ENCODE measurements at places on chromosomes 5 and 9.

DNA sequence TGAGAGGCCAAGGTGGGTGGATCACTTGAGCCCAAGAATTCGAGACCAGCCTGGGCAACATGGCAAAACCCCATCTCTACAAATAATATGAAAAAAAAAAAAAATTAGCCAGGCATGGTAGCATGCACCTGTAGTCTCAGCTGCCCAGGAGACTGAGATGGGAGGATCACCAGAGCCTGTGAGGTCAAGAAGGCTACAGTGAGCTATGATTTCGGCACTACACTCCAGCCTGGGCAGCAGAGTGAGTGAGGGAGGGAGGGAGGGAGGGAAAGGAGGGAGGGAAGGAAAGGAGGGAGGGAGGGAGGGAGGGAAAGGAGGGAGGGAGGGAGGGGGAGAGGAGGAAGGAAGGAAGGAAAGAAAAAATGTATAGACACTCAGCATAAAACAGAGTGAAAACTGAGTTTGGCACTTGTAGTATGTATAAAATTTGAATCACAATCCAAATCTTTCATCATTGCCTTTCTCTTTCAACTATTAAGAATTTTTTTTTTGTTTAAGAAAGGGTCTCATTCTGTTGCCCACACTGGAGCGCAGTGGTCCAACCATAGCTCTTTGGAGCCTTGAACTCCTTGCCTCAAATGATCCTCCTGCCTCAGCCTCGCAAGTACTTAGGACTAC lies 27.8 kb downstream of the SERINC5 start:
- DNase-seq, result no peak
- H3K4me3 ChIP-seq, result no peak overlapping the region
- H3K36me3 ChIP-seq, result no peaks in the 10 kb centered on the region
- H3K27ac ChIP-seq, result no peak overlapping the region

DNA sequence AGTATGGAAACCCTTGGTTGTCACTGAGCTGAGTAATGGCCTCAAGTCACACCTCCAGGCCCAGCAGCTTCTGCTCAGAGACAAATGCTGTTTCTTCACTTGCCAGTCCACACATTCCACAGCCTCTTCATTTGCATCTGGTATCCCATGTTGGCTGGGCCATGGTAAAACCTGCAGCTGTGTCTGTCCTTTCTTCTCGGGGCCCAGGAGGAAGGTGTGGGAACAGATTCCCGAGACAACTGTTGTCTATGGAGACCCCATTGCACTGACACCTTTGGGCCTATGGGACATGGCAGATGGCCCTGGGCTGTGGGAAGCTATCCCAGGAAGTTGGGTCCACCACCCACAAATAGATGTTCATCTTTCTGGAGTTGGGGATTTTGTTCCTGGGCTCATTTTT lies 85.1 kb downstream of the MACROH2A1 start:
- H3K36me3 ChIP-seq, result no peaks in the 10 kb centered on the region
- DNase-seq, result no peak
- peaks cover 9% of the 10 kb centered on the region for H3K4me1 ChIP-seq
- no peak overlapping the region for H3K27ac ChIP-seq
- no peaks in the 10 kb centered on the region for H3K27me3 ChIP-seq
- H3K4me3 ChIP-seq, result no peak overlapping the region

DNA sequence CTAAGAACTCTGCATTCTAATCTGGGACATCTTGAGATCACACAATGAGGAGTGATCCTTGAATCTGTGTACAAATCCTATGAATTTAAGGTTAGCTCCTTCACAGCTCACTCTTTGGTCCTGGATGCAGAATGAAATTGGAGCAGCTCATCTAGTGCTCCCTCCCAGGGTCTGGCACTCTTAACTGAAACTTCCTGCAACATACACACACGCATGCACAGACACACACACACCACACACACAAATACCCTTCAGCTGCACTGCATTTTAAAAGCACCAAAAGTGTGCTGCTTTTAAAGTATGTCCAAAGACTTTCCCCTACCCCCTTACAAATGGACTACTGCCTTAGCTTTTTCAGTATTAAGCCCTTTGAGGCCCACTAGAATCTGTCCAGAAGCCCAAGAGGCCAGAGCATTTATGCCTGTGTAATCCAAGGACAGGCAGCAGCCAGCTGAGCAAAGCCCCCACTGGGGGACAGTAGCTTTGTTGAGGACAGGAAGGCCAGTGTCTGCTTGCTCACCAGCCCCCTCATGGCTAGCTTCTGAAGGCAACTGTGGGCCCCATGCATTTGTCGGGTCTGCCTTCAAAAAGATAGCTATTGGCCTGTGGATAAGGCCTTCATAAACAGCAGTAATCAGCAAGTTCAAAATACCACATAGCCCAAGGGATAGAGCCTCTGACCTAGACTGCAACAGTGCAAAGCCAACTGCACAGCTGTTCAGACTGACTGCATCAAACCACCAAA lies 43.6 kb downstream of the CDO1 start:
- no peak overlapping the region for H3K27ac ChIP-seq
- H3K36me3 ChIP-seq, result no peaks in the 10 kb centered on the region

DNA sequence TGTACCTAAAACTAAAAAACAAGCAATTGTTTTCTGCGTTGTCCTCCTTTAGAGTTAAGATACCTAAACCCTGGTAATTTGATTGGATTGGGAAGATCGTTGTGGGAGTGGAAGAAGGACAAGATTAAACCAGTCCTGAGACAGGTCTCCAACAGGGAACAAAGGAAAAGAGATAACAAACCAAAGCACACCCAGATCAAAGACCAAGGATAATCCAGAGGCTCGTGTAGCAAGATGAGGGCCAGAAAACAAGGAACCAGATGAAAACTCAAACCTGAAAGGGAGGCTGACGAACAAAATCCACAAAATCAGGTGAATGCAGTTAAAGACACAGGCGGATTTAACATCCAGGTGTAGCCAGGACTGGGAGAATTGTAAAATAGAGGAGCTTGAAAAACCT lies 618.1 kb downstream of the SLCO4C1 start:
- H3K4me1 ChIP-seq, result no peaks in the 10 kb centered on the region
- H3K27me3 ChIP-seq, result no peaks in the 10 kb centered on the region
- no peak for DNase-seq
- H3K4me3 ChIP-seq, result no peak overlapping the region
- H3K27ac ChIP-seq, result no peak overlapping the region

DNA sequence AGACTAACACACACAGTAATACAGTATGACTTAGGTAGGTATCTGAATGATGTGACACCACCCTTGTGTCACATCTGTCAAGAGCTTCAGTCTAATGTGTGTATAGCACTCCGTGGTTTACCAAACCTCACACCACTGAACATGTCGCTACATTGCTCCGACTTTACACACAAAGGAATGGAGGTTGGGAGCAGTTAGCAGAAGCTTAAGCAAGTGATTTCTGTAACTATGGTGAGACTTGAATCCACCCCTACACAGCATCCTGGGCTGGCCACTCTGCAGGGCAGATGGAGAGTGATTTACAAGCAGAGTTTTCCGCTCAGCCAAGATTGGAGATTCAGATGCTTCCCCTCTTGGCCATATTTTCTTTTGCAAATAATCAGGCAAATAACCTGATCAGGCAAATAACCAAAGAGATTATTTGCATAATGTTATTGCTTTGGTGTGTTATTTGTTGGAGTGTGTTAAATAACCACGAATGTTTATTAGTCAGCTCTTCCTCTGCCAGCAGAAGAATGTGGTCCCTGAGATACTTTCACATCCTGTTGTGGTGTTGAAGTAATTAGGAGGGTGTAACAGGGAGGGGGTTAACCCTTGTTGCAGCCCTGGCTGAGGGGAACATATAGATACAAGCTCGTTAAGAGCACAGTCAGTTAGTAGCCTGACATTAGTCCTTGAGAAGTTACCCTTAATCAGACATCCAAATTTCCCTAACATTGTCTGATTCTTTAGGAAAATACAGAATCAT lies 92.8 kb downstream of the SNX18 start:
- DNase-seq, result no peak
- no peak overlapping the region for H3K27ac ChIP-seq
- no peak overlapping the region for H3K4me3 ChIP-seq
- no peaks in the 10 kb centered on the region for H3K27me3 ChIP-seq
- H3K4me1 ChIP-seq, result no peaks in the 10 kb centered on the region
- no peaks in the 10 kb centered on the region for H3K36me3 ChIP-seq

DNA sequence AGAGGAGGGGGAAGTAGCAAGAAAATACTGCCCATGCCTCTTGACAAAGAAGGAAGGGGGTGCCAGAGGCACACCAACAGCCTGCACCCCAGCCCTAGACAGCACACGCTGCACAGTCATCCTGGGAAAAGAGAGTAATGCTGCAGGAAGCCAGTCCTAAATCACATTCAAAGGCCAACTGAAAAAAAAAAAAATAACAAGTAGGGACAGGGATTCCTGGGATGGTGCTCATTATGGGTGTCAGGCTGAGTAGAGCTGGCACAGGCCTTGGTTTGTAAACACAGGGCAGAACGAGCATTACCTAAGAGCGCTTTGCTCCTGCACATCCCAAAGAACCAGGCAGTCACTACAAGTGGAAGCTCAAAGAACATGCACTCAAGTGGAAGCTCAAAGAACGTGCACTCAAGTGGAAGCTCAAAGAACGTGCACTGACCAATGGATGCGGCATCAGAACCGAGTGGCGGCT lies 7.8 kb downstream of the RAPGEF1 start:
- no peak overlapping the region for H3K4me3 ChIP-seq
- H3K27me3 ChIP-seq, result no peaks in the 10 kb centered on the region
- peaks cover 82% of the 10 kb centered on the region for H3K4me1 ChIP-seq
- no peaks in the 10 kb centered on the region for H3K36me3 ChIP-seq
- peak; percentile 94 for DNase-seq

- no peaks in the 10 kb centered on the region for H3K4me1 ChIP-seq
- no peak for DNase-seq
- no peak overlapping the region for H3K4me3 ChIP-seq
- no peaks in the 10 kb centered on the region for H3K36me3 ChIP-seq
Observed at GRCh38 chr9:106421772-106422171, 441.2 kb upstream of the ZNF462 start.

DNA sequence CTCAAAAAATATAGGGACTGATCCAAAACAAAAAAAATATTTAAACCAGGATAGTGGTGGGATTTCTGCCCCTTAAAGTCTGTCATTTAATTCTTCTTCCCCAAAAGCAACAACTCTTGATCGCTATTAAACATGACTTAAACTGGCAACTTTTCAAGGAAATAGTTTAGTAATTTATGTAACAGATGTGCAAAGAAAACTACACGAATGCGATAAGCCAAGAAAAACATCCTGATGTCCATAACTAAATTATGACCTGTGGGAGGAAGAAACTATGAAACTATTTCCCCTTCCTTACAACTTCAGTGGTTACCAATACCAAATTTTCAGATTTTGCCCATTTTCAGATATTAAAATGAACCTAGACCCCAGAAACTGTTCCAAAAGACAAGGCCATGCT lies 31.5 kb downstream of the CLINT1 start:
- H3K4me1 ChIP-seq, result no peaks in the 10 kb centered on the region
- peak overlapping the region; percentile 80 for H3K27ac ChIP-seq
- no peak for DNase-seq
- no peaks in the 10 kb centered on the region for H3K27me3 ChIP-seq
- H3K4me3 ChIP-seq, result no peak overlapping the region

- no peaks in the 10 kb centered on the region for H3K27me3 ChIP-seq
- H3K4me1 ChIP-seq, result peaks cover 17% of the 10 kb centered on the region
- H3K27ac ChIP-seq, result no peak overlapping the region
- H3K36me3 ChIP-seq, result peaks cover 10% of the 10 kb centered on the region
- no peak overlapping the region for H3K4me3 ChIP-seq
- DNase-seq, result no peak
Observed at GRCh38 chr9:106931466-106931865, 68.5 kb downstream of the ZNF462 start.

DNA sequence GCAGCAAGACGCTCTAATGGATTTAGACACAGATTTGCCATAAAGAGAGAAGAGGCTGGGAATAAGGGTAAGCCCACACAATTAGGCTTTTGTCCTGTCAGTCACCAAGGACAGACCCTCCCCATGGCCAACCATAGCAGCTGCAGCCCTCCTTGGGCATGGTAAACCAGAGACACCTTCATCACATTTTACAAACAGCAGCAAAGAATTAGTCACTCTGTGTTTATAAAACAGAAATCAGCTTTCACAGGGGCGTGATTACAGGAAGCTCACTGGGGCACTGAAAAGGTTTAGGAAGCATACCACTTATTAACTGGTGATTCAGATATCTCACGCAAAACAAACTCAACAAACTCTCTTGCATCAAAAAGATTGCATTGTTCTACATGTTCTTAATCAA lies 37.3 kb upstream of the ZNF622 start:
- H3K36me3 ChIP-seq, result no peaks in the 10 kb centered on the region
- no peak for DNase-seq
- no peak overlapping the region for H3K4me3 ChIP-seq
- H3K27ac ChIP-seq, result no peak overlapping the region
- no peaks in the 10 kb centered on the region for H3K4me1 ChIP-seq

DNA sequence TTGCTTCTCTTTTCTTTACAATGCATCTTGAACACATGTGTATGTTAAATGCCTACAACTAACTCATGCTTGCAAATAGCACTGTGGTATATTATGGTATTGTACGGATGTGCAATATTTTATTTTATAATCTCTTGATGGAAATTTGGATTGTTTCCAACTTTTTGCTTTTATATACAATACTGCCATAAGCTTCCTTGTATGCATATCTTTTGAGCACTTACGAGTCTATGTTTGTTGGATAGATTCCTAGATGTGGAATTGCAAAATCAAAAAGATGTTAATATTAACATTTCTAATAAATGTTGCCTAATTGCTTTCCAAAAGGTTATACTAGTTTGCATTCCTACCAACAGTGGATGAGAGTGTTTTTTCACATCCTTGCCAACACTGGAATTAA lies 3.4 kb upstream of the GALNT12 start:
- H3K4me3 ChIP-seq, result no peak overlapping the region
- H3K27ac ChIP-seq, result peak overlapping the region; percentile 87
- H3K27me3 ChIP-seq, result no peaks in the 10 kb centered on the region
- H3K36me3 ChIP-seq, result no peaks in the 10 kb centered on the region

DNA sequence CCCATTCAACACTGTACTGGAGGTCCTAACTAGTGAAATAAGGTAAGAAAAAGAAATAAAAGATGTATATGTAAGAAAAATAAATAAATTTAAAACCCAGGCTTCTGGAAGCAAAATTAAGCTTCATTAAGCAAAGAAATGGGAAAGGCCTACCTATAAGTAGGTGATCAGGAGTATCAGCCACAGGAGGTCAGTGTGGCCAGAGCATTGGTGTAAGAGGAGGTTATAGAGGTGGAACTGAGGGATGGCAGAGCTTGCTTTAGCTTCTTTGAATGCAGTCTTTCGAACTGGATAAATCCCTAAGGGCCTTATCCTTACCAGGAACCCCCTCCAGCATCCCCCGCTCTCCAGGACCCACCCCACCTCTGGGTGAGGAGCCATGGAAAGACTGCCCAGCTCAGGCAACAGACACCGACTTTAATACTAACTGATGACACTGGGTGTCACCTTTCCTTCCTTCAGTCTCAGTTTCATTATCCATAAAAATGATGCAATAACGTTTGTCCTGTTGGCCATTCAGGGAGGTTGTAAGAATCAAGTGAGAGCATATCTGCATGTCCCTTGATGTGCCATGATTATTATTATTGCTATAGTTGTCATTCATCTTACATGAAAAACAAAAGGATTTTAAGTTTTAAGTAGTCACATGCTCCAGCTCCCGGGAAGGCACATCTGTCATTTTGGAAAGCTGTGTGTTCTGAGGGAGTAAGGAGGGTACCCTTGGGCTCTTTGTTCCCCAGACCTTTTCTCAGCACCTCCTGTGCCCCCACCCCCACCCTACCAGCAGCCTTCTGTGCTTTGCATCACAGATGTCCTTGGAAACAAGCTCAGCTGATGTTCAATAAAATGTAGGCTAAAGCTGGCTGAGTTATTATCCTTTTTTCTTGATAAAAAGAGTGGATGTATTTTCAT lies 50.8 kb upstream of the CTNNA1 start:
- H3K4me1 ChIP-seq, result no peaks in the 10 kb centered on the region
- H3K36me3 ChIP-seq, result no peaks in the 10 kb centered on the region

Measured in sigmoid colon (tissue), 7 donors.